BE2C (cell line): ENCODE measurements at places on chromosomes 2 and 18.
A peak's percentile ranks its signal among the peaks of the same experiment; 100 is the strongest.

DNA sequence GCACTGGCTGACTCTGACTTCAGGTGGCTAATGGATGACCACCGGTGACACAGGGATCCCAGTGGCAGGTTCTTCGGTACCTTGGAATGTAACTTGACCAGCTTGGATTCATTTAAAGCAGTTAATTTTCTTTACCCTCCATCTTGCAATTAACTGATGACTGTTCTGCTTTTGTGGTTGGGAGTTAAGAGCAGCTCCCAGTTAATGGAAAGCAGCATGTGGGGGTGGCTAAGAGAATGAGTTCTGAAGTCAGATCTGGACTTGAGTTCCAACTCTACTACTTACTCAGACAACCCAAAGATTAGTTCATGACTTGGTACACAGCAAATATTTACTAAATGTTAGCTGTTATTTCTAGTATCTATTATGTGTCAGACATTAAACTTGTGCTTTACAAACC, 58.5 kb downstream of the FAM228A start:
- no peak for DNase-seq

- DNase-seq, result no peak
Measured at GRCh38 chr18:46657115-46657955, at the start of gene LOXHD1. LOXHD1 (minus strand) TSS chr18:46657220; CDS start chr18:46657033, 187 bp downstream.

- DNase-seq, result no peak
Measured at GRCh38 chr2:230669386-230669950, 43.2 kb upstream of the CAB39 start.

DNA sequence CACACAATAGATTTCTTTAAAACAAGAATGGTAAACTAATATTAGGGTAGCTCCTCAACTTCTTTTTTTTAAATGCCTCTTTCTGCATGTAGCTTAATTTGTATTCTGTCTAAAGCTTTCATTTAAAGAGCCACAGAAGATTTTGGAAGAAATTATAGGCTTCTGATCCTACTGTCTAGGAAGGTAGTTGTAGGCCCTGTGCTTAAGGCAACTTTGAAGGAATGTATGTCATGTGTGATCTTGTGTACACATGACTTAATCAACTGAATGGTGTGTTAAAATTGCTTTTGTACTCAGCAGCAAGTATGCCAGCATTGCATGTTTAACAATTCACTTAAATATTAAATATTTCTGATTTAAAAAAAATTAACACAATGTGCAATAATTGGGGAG, 51.5 kb upstream of the LYPD6 start:
- no peak for DNase-seq

- DNase-seq, result peak; percentile 39
Measured at GRCh38 chr18:38427234-38427633, 861.6 kb upstream of the CELF4 start.

DNA sequence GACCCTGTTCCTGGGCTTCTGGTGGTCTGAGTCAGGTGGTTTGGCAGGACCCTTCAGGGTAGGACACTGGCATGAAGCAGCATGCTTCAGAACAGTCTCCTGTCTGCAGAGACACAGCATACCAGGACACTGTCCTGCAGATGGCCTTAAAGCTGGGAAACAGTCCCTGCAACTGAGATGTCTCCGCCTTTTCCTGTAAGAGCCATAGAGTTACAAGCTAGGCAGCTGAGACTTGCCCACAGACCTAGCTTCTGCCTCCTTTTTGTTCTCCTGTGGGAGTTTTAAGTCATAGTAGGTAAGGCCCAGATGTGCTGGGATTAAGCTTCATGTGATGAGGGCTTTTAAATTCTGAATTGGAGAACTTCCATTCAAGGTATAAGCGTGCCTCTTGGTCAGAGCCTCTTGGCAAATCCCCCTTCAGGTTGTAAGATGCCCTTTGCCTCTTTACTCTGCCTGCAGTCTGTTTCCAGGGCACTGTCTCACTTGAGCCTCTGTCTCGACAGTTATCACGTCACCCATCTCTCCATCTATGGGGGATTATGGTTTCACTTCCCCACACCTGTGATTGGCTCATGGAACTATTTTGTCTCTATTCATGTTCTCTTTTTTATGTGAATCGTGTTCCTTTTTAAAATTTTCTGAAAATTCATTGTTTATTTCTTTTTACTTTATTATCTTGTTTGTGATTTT, 51.8 kb downstream of the COA5 start:
- no peak for DNase-seq

DNA sequence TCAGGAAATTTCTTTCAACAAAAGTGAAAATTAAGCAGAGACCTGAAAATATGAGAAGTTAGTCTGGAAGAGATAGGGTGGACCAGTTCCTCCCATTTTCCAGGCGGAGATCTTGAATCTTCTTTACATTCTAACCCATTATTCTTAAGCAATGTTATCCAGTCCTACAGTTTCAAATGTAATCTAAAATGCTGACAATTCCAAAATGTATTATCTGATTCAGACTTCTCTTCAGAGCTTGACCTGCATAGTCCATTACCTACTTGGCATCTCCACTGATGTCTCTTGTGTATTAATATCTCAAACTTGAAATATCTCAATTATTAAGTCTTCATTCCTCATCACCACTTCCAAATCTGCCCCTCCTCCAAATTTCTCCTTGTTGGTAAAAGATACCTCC, 28.4 kb upstream of the SLC39A10 start:
- DNase-seq, result no peak

DNA sequence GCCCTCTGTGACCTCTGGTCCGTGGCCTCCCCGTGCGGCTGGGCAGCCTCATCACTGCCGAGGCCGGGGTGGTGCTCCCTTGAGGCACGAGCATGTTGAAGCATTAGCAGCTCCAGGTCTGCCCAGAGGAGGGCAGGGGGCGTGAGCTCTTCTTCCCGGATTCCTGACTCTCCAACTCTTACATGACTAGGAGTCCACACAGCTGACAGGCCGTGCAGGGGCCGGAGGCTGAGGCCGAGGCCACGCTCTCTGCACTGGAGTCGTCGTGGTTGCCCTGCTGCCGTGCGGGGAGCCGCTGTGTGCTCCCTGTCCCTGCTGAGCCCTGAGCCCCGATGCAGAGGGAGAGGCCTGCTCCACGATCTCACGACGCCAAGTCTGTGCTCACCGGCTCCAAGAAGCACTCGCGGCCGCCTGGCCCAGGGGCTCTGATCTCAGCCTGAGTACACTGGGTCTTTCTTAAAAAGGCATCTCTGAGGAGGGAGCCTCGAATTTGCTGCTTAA, 19.4 kb upstream of the KCNG2 start:
- no peak for DNase-seq

GRCh38 chr18:22176420-22177326, 7.3 kb downstream of the GATA6 start:
- no peak for DNase-seq

DNA sequence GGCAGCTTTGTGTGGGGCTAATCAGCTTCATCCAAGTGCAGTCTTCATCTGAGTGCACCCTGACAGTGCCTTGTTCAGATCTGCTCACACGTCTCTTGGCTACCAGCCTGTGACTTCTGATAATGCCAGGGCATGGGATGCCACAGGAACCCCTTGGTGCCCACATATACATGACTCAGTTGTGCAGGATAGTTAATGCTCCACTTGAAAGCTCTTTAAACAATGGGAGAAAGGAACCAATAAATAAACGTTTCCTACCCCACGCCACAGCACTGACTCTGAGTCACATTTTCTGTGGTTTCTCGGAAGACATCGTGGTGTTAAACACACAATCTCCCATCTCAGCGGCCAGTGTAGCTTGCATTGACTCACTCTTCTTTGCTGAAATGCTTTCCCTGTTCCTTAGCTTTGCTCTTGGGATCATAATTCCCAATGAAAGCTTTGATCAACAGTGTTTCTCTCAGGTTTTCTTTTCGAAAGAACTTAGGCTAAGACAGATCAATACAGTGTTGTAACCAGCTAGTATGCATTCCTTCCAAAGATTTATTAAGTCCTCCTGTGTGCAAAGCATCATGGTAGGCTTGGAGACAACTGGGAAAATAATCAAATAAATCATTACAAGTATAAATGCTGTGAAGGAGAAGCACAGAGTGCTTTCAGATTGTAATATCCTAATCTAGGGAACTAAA, 142.0 kb downstream of the COPS8 start:
- DNase-seq, result no peak

GRCh38 chr2:120707816-120708215, 27.9 kb upstream of the GLI2 start:
- no peak for DNase-seq

- DNase-seq, result no peak
Measured at GRCh38 chr18:7413906-7414305, 153.2 kb upstream of the PTPRM start.

DNA sequence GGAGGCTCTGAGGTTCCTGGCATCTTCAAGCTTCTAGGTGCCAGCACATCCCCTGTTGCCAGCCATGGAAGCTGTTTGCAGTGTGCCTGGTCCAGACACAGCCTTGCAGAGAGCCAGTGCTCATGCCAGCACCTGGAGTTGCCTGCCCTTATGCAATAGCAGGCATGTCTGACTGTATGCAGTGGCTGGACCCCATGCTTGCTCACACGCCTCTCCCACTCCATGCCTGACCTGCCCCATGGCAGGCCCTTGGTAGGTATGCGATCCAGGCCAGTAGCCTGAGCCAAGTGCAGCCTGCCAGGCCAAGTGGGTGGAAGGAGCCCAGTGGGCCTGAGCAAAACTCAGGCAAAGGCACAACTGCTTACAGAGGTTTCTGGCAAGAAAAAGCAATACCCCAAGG, 19.5 kb upstream of the SP140L start:
- DNase-seq, result no peak

GRCh38 chr2:8578335-8579244, 103.3 kb upstream of the ID2 start:
- DNase-seq, result no peak

DNA sequence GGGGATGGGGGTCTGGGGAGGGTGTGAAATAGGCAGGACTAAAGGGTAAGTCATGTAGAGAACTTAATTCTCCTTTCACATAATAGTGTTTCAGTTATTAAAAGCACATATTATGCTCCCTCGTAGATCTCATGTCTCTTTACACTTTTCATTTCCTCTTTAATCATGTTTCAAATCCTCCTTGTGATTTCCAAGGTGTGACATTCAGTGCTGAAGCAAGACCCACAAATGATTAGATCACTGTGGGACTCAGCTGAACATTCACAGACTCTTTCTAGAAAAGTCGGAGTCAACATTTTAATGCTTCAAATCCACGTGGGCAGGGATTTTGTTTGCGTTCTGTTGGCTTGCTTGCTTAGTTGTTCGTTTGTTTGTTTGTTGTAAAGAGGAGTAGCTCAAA, 34.7 kb upstream of the CALCRL start:
- no peak for DNase-seq

- DNase-seq, result no peak
Measured at GRCh38 chr18:31478688-31479087, 19.3 kb upstream of the DSG2 start.

GRCh38 chr18:23938043-23938756, 76.4 kb upstream of the TTC39C start:
- peak; percentile 20 for DNase-seq

GRCh38 chr2:168559187-168559586, 103.1 kb downstream of the CERS6 start:
- no peak for DNase-seq

DNA sequence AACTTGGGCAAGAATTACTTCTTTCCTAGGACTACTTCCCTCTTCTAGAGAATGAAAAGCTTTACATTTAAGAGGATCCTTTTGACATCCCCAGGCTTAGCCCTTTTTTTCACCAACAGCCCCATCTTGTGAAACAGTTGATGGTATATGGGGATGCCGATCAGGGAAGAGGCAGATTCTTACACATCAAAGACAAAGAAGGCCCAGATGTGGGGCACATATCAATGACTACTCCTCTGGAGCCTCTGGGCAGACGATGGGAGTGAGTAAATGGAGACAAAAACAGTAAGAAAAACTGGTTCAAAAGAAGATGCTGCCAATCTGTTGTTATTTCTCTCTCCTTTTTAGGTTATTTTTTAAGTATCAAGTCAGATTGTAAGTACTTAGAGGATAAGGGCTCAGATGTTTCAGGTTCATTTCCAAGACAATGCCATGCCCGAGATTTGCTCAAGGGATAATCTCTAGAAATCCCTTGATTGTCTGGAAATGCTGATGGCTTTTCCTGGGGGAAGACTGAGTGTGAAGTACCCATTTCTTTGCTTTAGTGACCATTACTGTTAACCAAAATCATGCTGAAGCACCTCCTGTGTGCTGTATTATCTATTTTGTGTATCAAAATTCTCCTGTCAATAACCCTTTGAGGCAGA, 117.5 kb downstream of the EPHA4 start:
- no peak for DNase-seq

DNA sequence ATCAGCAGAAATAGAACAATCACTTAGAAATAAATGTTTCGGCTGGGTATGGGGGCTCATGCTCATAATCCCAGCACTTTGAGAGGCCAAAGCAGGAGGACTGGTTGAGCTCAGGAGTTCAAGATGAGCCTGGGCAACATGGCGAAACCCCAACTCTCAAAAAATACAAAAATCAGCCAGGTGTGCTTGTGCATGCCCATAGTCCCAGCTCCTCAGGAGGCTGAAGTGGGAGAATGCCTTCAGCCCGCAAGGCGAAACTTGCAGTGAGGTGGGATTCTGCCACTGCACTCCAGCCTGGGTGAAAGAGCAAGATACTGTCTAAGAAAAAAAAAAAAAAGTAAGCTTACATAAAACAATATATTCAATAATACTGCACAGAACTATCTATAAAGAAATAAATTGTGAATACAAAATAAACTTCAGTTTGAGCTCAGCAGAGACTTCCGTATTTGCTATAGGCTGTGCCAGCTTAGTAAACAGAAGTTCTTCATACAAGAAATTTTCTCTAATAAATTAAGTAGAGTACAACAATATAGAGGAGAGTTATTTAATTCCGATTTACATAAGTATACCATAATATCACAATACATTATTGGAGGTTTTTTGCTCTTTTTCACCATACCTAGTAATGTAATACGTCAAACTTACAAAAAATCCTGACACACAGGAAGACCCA, 43.6 kb downstream of the SRBD1 start:
- DNase-seq, result no peak

GRCh38 chr18:23540867-23541266, 37.6 kb downstream of the RMC1 start:
- no peak for DNase-seq

DNA sequence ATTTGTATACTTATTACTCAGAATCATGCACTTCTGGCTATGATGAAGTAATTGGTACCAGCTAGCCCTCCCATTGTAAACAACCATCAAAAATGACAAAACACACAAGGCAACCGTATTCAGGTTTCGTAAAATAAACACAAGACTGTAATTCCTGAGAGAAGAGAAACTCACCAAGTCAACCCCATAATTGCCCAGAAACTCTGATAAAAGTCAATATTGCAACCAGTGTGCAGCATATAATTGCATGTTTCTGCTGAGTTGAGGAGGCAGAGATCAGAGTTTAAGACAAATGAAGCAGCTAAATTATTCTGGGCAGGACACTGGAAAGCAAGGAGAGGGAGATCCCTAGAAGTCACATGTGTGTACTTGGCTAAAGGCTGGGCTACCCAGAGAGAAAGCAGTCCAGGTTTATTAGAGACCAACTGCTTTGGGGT, 90.3 kb downstream of the ROCK2 start:
- no peak for DNase-seq

DNA sequence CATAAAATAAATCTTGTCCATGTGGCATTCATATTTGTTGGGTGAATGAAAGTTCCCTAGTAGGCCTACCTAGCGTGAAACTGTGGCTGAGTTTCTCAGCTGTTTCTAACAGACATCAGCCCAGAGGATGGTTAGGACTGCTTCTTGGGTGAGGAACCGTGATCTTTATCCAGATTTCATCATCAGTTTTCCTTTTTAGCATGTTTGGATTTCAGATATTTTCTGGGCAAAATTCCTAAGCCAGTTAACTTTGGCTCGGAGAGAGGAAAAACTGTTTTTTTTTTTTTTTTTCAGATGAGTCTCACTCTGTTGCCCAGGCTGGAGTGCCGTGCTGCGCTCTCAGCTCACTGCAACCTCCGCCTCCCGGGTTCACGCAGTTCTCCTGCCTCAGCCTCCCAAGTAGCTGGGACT, 53.5 kb downstream of the DGKD start:
- no peak for DNase-seq
